ENCODE measurements at places on chromosomes 13 and 19.
A peak's percentile ranks its signal among the peaks of the same experiment; 100 is the strongest.

- no peak for DNase-seq
Observed at GRCh38 chr19:39150235-39150634, 24.6 kb downstream of the PAK4 start.

- no peak for DNase-seq
Observed at GRCh38 chr19:47541518-47541917, 26.7 kb upstream of the NAPA start.

- DNase-seq, result no peak
Observed at GRCh38 chr13:67175836-67176459, 54.2 kb downstream of the PCDH9 start.

DNA sequence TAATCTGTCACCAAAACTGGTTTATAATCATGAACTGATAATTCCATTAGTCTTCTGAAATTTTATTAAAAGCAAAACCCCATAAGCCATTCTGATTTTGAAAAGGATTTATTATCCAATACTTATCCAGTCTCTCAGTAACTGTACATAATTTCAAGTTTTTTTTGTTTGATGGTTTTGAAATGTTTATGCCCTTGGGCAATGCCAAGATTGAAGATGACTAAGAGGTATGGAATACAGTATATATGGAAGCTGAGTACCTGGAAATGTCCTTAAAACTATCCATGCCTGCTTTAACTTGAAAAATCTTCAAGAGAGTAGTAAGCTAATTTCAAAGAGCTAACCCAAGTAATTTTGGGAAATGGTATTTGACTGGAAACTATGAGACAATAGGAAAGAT lies 1.8 kb upstream of the NEK5 start:
- DNase-seq, result no peak

- no peak for DNase-seq
Observed at GRCh38 chr13:40387775-40388174, 278.7 kb downstream of the FOXO1 start.

DNA sequence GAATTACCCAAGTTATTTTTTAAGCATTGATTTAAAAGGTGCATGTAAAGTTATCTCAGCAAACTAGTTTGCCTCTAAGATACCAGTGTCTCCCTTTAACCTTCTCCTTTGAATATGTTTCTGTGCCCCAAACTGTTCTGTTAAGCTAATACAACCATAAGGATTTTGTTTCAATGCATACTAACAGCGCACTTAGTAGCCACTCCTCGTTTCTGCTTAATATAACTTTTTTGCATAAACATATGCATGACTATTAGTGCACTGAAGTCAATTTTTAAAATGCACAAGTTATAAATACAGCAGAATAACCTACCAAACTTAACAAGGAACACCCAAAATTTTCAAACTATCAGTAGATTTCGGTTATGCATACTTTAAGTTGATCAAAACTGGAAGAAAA lies 79.4 kb downstream of the SERP2 start:
- no peak for DNase-seq

DNA sequence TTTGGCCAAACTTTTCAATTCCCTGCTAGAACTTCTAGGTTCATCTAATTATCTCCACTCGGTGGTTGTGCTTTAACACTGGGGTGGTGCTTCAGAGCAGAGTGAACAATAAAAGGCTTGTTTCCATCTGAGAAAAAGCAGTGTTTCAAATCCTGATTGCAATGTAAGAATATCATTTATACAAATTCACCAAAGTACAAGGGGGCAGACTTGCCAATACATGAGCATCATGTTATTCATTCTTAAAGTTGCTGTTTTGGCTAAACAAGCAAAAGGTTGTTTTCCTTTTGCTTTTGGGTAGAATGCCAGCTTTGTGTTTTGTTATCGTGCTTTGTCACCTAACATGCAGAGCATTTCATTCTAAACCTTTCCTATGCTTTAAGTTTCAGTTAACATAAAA lies 78.5 kb upstream of the UBAC2 start:
- no peak for DNase-seq

GRCh38 chr19:23406091-23406490 lies 10.8 kb upstream of the ZNF91 start:
- no peak for DNase-seq

DNA sequence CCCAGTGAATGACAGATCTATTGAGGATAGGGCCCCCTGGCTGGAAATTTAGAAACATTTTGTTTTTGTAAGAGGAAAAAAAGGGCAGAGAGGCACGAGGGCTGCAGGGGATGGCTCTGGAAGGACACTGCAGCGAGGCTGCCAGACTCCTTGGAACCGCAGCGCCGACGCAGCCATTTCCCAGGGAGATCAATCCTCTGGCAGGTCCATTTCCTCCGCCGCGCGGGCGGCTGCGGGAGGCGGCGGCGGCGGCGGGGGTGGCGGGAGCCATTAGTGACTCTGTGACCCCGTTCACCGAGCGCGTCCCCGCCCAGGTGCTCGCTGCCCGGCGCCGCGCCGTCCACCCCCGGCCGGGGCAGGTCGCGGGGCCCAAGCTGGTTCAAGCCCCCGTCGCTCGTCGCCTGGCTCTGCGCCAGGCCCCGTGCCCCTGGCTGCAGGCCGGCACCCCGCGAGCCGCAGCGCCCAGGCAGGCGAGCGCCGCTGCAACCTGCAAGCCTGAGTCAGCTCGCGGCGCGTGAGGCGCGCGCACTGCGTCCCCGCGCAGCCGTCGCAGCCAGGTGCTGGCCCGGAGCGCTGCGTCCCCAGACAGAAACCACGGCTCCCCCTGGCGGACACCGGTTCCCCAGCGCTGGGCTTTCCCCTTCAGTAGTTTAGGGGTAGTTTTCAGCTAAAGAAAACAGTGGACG lies 192.6 kb downstream of the KATNAL1 start:
- DNase-seq, result peak; percentile 96

DNA sequence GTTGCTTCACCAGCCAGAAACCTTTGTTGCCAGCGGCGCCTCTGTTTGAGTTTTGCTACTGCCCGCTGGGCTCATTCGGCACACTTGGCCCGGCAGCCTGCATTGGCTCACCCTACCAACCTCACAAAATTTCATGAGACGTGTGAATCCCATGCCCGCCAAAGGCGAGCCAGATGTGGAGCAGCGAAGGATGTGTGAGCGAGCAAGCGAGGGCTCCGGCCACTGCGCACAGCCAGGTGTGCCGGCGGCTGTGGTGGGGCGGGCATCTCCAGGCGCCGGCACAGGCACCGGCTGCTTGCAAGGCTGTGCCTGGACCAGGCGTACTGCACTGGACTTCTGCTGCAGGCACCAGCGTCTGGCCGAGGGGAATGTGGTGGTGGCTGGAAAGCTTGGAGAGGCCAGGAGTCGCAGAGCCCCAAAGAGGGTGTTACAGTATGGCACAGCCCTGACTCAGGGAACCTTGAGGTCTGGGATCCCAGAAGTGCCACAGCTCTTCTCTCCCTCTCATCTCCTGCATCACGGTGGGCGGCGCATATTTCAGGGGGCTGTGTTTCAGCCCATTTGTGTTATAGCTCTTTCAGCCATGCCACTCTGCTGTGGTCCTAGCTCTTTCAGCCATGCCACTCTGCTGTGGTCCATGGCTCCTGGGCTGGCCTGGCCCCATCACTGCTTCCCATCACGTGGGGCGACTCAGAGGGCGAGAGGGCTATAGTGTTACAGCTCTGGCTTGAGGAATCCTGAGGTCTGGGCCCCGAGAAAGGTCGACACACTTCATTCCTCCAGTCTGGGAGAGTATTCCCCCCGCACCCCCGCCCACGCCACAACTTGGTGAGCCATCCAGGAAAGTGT lies 592.0 kb upstream of the SLITRK5 start:
- no peak for DNase-seq

DNA sequence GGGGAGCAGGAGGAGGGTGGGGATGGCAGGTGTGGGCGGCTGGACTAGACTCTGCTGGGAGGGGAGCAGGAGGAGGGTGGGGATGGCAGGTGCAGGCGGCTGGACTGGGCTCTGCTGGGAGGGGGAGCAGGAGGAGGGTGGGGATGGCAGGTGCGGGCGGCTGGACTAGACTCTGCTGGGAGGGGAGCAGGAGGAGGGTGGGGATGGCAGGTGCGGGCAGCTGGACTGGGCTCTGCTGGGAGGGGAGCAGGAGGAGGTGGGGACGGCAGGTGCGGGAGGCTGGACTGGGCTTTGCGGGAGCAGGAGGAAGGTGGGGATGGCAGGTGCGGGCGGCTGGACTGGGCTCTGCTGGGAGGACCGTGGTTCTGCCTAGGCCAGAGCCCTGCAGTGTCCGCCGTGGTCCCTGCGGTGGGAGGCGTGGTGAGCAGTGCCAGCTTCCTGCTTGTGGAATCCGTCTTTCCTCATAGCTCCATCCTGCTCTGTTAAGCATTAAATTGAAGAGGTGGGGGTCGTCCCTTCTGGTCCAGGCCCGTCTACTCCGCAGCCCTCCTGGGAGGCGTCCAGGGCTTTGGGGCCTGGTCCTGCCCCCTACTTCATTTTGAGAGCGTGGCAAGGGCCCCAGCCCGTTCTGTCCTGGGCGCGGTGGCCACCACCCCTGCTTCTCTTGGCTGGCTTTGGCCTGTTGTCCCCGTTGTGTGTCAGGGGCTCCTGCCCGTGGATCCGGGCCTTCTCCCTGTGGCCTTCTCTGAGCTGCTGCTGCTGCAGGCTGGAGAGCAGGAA lies 4.7 kb downstream of the SPPL2B start:
- DNase-seq, result no peak

DNA sequence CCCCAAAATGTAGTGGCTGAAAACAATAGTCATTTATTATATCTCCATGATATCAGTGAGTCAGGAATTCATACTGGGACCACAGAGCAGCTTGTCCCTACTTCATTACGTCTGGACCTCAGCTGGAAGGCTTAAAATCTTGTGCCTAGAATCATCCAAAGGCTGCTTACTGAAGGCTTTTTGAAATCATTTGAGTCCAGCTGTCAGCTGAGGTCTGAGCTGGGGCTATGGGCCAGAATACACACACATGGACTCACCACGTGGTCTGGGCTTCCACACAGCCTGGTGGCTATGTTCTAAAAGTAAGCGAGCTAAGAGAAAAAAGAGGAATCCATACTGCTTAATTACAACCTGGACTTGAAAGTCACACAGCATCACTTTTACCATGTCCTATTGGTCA lies 209.2 kb downstream of the KCTD12 start:
- no peak for DNase-seq

GRCh38 chr13:105929505-105929904 lies 606.0 kb downstream of the EFNB2 start:
- DNase-seq, result no peak

- DNase-seq, result peak; percentile 95
Observed at GRCh38 chr19:16330368-16330801, 5.8 kb downstream of the KLF2 start.

GRCh38 chr13:96053003-96053703 lies at the start of gene UGGT2:
Gene UGGT2, minus strand, starts transcription at chr13:96053401. Its CDS starts 89 bp downstream, at chr13:96053312.
- DNase-seq, result peak; percentile 42

GRCh38 chr19:33667881-33668280 lies 46.1 kb downstream of the CHST8 start:
- no peak for DNase-seq

GRCh38 chr13:109719962-109720646 lies 66.3 kb downstream of the IRS2 start:
- no peak for DNase-seq

DNA sequence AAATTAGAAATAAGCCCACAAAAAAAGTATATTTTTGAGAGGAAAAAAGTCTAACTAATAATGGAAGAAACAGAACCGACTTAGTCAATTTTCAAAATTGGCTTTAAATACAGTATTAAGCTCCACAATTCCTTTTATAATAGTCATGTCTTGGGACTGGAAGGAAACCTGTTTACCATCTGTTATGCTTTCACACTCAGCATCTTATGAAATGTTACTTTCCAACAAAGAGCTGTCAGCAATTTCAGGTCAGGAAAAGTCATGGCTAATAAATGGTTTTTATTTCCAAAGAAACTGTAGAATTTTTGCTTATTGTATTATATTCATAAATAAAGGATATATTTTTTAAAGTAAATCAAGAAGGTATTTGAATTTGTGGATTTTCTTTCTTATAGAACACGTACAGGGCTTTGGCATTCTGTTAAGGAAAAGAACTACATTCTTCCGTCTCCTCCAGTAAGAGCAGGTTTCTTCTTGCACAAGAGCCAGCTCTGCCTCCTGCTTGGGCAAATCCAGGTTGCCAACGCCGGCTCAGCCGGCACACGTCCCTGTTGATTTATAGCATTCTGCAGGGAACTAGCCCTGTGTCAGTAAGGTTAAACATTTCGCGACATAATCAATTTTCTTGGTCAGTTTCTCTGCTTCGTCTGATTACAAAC lies 52.9 kb upstream of the GPR12 start:
- DNase-seq, result no peak

DNA sequence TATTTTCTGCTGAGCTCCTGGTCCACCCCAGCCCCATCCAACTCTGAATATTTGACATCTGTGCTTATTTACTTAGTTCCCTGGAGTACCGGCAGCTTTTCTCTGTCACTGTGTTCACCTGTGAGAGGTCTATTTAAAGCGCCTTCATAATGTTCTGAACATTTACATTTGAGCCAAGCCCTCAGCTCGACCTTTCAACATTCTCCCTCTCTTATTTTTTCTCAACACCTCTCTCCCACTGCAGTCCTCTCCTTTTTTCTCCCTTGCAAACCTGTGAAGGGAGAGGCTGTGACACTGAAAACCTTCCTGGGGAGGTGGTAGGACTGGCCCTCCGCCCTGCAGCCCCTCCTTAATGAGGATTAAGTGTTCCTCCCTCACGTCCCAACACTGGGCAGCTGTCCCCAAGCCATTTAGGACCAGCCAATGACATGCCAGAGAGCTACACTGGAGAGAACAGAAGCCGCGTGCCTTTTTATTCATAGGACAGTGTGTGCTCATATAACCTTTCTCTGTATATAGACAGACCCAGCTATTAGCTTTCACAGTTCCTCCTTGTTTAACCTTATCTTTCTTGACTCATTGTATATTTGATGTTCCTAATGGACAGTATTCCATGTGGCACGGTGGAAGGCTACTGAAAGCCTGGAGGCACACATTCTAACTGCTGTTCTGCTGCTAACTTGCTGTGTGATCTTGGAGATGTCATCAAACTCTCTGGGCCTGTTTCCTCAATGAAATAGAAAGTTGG lies 134.8 kb downstream of the NUFIP1 start:
- no peak for DNase-seq

- no peak for DNase-seq
Observed at GRCh38 chr19:13057744-13058143, 44.9 kb downstream of the LYL1 start.

DNA sequence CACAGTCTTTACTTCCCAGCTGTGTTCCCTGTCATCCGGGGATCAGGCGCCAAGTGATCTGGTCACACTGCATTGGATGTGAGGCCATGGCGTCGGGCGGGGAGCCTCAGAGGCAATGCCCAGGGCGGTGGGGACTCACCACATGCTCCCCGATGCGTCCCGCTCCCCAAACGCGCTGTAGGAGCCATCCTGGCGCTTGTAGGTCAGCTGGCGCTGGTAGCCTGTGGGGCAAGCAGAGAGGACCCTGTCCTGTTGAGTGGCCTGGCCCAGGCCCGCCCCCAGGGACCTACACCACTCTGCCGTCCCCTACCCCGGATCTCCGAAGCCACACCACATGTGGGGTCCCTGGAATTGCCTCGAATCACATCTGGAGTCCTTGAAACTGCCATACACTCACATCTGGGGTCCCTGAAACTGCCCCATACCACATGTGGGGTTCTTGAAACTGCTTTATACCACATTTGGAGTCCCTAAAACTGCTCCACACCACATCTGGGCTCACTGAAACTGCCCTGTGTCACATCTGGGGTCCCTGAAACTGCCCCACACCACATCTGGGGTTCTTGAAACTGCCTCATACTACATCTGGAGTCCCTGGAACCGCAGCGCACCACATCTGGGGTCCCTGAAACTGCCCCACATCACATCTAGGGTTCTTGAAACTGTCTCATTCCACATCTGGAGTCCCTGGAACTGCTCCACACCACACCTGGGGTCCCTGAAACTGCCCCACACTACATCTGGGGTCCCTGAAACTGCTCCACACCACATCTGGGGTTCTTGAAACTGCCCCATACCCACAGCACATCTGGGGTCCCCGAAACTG lies 33.2 kb downstream of the F2RL3 start:
- DNase-seq, result no peak

- DNase-seq, result no peak
Observed at GRCh38 chr13:80082396-80083080, 258.4 kb downstream of the SPRY2 start.
